ENCODE measurements at places on chromosomes 1 and 21.
A peak's percentile ranks its signal among the peaks of the same experiment; 100 is the strongest.

DNA sequence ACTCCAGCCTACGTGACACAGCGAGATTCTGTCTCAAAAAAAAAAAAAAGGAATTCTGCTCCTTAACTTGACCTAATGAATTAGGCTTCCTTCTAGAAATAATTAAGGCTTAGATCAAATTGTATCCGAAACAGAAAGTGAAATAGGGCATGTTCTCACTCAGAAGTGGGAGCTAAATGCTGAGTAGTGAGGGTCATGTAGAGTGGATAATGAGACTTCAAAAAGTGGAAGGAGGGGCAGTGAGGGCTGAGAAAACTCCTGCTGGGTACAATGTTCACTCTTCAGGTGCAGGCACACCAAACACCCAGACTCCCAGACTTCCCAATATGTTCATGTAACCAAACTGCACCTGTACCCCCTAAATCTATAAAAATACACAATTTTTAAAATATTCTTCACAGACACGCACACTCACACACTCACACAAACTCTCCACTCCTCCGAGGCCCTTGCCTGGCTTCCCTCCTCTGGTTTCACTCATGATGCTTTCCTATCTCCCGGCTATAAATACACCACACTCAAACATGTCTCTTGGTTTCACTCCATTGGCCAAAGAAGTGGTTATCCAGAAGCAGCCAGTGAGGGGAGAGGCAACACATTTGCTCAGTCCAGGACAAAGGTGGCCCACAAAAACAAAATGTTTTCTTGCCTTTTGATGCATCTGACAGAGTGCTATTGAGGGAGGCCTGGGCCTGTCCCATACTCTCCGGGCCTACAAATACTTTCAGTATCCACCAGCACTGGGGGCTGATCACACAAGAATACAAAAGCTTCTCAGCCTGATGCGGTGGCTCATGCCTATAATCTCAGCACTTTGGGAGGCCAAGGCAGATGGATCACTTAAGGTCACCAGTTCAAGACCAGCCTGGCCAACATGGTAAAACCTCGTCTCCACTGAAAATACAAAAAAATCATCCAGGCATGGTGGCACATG is 249.2 kb downstream of the TOMM20 start:
- DNase-seq = peak; percentile 40

- DNase-seq = no peak
Measured at GRCh38 chr1:248046536-248046935, at the start of gene OR2L3. Gene OR2L3 (plus strand): TSS chr1:248046836. CDS start chr1:248060682, 13,846 bp downstream.

GRCh38 chr1:1284221-1285101 is 4.2 kb downstream of the SCNN1D start:
- no peak for DNase-seq

DNA sequence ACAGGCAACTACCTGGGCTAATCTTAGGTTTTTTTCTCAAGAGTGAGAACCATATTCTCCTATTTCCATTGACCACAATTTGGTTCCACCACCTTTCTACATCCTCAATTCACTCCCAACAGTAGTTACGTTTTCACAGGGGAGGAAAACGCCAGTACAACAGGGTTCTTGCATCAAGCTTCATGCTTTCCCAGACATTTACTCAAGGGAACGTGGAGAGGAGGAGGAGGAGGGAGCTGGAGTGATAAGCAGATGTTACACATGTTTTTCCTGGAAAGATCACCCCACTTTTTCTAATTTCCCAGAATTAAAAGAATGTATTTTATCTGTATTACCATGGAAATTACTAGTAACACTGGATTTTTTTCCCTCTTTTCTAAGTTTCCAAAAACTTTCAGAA is 58.3 kb downstream of the RGS5 start:
- no peak for DNase-seq

DNA sequence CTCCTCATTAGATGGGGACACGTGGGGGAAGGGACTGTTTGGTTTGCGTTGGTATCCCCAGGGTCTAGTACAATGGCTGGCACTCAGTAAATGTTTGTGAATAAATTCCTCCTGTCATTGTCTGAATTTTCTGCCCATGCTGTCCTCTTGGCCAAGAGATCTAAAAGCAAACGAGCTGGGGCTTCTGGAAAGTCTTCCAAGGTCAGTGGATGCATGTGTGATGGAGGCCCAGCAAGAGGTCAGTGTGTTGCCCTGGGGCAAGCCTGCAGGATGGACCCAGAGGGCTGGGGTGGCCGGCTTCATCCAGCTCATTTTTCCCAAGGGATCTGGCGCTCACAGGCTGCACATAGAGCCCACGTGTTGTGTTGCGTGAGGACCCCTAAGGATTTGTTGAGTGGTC is 30.0 kb upstream of the JUN start:
- DNase-seq = no peak

DNA sequence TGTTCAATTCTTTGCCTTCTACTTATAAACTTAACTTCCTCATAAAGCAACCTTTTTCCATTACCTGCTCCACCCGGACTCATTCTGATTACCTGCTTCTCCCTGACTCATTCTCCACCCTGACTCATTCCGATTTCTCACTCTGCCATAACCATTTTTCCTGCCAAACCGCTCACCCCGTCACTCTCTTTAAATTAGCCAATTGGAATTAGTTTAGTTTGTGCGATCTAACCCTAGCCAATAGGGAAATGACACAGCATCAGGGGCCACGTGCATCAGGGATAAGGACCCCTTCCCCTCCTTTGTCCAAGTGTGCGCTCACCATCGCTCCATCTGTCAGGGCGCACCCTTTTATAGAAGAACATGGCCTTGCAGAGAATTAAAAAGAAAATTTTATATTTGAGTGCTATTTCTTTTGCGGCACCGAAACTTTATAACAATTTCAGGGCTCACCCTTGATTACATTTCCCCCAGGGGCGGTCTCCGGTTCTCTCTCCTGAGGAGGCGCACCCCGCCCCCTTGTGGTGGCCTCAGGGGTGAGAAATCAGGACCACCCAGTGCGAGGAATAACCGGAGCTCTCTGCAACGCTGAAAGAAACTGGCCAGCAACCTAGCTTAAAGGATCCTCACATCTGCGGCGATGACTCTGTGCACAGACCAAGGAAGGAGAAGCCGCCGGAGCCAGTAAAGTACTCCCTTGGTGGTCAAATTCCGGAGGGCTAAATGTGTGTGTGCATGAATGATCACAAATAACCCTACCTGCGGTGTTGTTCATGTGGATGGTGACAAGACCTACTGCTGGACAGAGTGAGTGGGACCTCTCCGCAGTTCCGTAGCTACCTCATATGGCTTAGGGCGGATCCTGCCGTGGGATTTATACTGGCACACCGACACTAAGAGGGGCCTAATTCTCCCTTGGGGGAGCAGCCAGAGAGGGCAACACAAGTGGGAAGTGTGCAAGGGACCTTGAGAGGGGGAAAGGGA is 30.3 kb upstream of the CBR3 start:
- no peak for DNase-seq

DNA sequence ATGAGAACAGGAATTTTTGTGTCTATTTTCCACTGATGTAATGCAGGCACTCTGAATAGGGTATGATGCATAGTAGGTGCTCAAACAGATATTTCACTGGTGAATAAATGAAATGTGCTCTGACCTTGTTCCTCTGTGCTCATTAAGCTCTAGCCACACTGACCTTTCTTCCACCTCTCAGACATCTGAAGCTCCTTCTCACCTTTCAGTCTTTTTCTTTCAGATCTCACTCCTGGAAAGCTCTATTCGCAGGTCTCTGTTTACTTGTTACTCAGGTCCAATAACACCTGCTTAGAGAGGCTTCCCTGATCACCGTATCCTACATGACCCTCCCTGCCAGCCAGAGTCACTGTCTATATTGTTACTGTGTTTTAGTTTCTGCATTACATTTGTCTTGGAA is 59.2 kb upstream of the IVNS1ABP start:
- DNase-seq = no peak

- no peak for DNase-seq
Measured at GRCh38 chr1:53482441-53483153, 23.4 kb downstream of the DMRTB1 start.

GRCh38 chr1:26530410-26530894 is 891 bp downstream of the RPS6KA1 start:
- no peak for DNase-seq

- no peak for DNase-seq
Measured at GRCh38 chr1:85444381-85444780, 20.6 kb downstream of the DDAH1 start.

DNA sequence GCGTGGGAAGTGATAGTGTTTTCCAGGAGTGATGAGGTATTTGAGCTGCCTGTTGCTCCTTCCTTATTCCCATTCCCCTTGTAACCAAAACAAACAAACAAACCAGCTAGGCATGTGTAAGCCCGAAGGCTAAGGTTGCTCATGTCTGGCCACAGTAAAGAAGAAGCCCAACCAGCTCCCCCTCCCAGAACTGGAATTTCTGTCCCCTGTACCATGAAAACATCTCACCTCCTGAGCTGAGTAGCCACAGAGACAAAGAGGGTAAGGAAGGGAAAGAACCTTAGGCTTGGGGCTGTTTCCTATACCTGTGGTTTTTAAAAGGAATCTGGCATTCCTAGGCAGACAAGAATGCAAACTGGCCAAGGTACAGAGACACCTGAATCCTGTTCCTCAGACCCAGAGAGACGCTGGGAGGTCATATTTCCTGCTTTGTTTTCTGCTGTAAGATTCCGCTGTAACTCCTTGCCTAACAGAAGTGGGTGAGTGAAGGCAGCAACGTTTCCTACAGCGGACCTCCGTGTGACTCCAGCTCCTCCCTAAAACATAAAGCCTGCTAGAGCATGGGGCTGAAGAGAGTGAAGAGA is 41.7 kb upstream of the RAB4A start:
- DNase-seq = no peak

GRCh38 chr1:6143395-6143794 is 36.7 kb downstream of the CHD5 start:
- no peak for DNase-seq

GRCh38 chr1:21921100-21921875 is 15.8 kb downstream of the HSPG2 start:
- DNase-seq = no peak

DNA sequence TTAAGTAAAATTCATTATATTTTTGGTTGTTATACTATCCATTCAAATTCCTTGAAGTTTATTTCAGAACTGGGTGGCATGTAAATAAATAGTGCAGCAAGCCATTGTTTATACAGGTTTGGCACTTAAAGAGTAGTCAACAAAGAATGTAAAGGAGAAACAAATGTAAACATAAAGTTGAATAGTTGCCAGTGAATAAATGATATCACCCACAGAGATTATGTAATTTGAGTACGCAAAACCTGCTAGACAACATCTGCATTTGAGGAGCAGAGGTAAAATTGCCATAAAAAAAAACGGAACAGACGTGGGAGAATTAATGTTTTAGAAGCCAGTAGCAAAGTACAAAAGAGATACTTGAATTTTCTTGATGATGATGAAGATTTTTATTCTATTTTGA is 111.6 kb downstream of the ADGRL2 start:
- no peak for DNase-seq

DNA sequence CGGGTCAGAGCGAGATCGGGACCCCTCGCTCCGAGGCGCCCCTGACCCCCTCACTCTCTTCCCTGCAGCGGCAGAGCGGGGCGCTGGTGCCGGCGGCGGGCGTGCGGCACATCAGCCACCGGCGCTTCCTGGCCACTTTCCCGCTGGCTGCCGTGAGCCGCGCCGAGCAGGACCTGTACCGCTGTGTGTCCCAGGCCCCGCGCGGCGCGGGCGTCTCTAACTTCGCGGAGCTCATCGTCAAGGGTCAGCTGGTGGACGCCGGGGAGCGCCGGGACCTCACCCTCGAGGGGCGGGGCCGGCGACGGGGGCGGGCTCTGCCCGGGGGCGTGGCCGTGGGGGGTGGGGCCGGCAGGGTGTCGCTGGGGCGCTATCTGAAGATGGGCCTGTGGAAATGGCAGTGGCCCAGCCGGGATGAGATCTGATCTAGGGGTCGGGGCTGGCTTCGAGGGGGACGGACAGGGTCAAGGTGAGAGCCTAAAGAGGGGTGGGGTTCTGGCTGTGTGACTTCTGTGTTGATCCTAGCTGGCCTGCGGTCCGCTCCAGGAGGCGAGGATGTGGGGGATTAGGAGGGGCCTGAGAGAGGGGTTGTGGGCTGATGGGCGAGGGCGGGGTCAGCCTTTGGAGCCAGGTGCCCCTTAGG is 23.6 kb downstream of the PTPRU start:
- no peak for DNase-seq

DNA sequence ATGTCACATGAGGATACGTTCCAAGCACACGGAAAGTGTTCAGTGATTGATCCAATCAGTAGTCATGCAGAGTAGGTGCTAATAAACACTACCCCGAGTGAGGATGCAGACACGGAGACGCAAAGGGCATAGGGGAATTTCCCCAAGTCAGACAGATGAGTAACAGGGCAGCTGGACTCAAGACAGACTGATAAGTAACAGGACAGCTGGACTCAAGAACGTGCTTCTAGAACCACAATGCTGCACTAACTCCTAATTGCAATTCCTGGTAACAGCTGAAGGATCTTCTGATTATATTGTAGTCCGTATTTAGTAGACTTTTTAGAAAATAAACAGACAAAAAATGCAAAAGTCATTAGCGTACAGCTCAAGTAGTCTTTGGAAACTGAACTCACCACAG is 1.9 kb upstream of the OR2T10 start:
- DNase-seq = no peak

GRCh38 chr1:79797487-79797886 is 791.0 kb upstream of the ADGRL4 start:
- DNase-seq = no peak

GRCh38 chr1:157658571-157658970 is 42.0 kb downstream of the FCRL3 start:
- DNase-seq = no peak

DNA sequence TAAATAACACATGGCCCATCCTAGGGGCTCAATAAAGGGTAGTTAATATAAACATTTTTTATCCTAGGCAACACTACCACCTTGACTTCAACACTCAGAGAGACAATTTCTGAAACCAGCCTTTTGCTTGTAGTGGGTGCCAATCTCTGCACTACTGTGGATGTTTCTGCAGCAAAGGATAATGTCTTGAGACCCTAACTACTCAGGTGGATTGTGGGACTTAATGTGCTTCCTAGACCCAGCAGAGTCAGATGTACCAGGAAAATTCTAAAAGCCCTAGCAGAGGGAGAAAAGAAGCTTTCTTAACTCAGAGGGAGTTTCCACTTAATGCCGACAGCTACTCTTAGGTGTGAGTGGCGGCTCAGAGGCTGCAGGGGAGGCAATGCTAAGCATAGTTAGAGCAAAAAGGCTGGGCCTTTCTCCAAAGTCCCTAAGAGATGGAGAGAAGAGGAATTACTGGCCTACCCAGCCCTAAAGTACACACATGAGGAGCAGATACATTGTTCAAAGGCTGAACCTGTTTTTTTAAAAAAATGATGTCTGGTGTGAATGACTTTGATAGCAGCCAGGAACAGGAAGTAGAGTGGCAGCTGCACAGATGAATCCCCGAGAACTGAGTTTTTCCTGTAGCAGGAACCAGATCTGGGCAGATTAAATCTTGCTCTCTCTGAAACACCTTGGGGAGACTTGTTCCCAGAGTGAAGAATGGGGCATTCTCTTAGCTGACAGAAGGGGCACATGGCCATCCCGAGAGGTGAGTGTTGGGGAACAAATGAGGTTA is 33.5 kb upstream of the ABCD3 start:
- DNase-seq = no peak
